ENCODE measurements at places on chromosomes 12 and 14.
A peak's percentile ranks its signal among the peaks of the same experiment; 100 is the strongest.

DNA sequence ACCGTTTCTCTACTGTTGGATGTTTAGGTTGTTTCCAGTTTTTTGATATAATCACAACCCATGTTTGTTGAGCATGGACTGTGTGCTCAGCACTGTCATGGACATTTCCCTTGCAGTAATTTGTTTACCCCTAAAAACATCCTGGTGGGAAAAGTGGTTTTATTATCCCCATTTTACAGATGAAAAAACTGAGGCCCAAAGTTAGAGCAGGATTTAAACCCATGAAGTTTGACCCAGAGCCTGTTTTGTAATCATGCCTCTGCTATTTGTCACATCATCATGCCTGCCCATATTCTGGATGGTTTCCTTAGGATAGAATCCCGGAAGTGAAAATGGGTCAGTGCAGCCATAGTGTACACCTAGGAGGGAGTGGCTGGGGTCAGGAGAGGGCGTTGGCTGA lies 17.0 kb upstream of the LRP1-AS start:
- no peak for DNase-seq

DNA sequence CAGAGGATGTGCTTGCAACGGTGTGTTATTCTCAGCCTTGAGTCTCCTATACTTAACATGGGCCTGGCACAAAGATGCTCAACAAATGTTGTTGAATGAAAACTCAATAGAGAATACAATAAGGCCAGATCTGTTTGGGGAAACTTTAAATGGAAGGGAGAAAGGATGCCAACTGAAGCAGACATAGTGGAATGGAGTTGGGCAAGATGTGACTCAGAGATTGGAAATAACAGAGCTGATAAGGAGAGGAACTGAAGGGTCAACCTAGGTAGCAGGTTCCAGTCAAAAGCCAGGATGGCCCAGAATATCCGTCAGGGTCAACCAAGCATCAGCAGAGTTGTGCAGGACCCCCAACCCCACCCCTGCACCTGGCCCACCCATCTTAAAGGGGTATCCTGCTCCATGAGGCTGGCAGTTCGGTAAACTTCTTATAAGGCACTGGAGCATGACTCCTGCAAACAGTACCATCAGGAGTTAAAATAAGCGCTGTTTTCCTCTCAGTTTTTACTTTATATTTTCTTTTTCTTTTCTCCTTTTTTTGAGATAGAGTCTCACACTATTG lies 1.1 kb upstream of the BCDIN3D start:
- DNase-seq, result no peak

DNA sequence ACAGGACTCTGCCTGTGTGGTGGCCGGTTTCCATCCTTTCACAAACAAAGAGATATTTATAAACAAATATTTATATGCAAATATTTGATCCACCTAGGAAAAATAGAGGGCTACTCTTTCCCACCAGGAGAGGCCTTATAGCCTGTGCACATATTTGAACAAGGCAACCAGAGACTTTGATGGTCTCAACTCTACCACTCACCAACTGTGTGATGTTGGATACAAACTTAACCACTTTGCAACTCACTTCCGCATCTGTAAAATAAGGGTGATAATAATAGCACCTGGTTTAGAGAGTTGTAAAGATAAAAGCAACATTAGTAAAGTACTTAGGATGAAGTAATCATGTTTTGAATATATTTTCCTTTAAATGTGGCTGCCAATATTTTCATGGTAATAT lies 1.5 kb upstream of the CLEC12A start:
- no peak for DNase-seq

GRCh38 chr14:99194736-99195135 lies 77.3 kb downstream of the BCL11B start:
- DNase-seq, result no peak

DNA sequence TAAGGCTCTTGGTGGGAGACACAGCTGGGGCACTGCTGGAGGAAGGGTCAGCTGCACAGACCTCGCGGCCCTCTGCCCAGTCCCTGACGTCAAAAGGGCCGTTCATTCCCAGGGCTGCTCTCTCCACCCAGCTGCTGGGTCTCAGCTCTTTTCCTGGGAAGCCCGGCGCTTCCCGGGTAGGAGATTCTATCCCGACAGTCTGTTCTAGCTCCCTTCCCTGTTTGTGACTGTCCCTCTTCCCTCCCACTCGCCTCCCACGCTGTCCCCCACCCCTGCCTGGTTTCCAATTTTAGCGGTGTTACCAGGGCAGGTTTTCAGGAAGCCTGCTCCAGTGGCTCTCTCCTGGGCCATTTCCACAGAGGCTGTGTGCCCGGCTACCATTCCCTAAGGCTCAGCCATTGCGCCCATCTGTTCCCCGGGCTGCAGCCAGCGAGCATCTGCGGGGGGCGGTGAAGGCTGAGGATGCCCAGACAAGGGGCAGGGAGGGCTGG lies 186.6 kb downstream of the CACNA1C start:
- DNase-seq, result no peak

GRCh38 chr14:32009976-32010581 lies 67.0 kb upstream of the ARHGAP5 start:
- no peak for DNase-seq

GRCh38 chr14:83483063-83483462 lies 1949.4 kb upstream of the SEL1L start:
- no peak for DNase-seq

GRCh38 chr12:25018146-25018545 lies 69.2 kb upstream of the BCAT1 start:
- DNase-seq, result no peak

GRCh38 chr14:22471545-22472121 lies 117.4 kb downstream of the DAD1 start:
- peak; percentile 40 for DNase-seq

Data from inflammatory macrophage (primary cell).